H7 (cell line): ENCODE measurements at places on chromosomes 1 and 21. TPM values are rescaled to one million over a fixed set of nuclear protein-coding genes. Genes with fewer than 3 reads are reported as not detected.
A peak's percentile ranks its signal among the peaks of the same experiment; 100 is the strongest.

Gene SH3BGR
- 1.4 and 1.6 TPM in 2 replicates for total RNA-seq

GRCh38 chr1:35864813-35865212 lies 18.2 kb upstream of the AGO1 start:
- no peak for DNase-seq

- DNase-seq = peak; percentile 58
These were observed 120.4 kb upstream of the RAB4A start for GRCh38 chr1:229150518-229150917.

Gene REN
- not detected in 2 replicates for total RNA-seq

DNA sequence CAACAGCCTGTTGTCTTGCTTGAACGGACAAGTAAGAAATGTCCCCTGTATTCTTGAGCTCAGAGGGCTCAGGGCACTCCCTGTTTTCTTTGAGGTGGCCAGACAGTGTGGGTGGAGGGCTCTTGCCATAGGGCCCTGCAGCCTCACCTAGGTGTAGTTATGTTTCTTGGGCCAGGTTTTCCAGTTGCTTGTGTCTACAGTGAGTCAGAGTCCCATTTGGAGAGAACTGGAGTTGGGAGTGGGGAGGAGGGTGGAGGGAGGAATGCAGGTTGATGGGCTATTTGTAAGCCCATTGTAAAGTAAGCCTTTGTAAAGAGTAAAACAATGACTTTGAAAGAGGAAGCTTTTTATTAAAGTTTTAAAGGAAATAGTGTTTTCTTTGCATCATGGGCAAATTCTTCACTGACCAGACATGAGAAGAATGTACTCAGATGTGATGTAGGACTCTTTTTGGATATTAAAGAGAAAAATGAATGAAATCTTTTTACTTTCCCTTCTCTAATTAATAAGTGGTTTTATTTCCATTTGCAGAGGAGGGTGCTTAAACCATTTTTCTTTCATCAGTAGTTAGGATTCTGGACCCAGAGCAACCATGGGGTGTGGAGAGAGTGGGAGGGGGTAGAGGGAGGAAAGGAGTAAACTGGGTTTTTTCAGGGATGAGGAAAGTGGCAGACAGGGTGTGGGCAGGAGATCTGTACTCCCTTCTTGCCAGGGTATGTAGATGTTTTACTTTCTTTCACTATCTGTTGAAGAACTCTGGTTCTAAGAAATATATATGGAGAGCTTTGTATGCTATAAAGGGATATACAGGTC lies 45.1 kb upstream of the MACF1 start:
- no peak for DNase-seq

Gene SERINC2
- 39.2 and 40.0 TPM in 2 replicates for total RNA-seq

GRCh38 chr1:36709869-36710481 lies 227.3 kb upstream of the CSF3R start:
- DNase-seq = no peak

Gene HSF2BP
- 0.52 and 0.85 TPM in 2 replicates for total RNA-seq

Gene SLC45A3
- 19.2 and 20.7 TPM in 2 replicates for total RNA-seq

Gene CRP
- total RNA-seq = not detected in 2 replicates

Gene AK5
- total RNA-seq = 0.35 and 1.2 TPM in 2 replicates
